ENCODE measurements at places on chromosomes 6 and 20. TPM values are rescaled to one million over a fixed set of nuclear protein-coding genes. Genes with fewer than 3 reads are reported as not detected.

HLA-DQA1 gene
- not detected for total RNA-seq

NNAT gene
- total RNA-seq, result not detected

TCF21 gene
- total RNA-seq, result not detected

ZNF391 gene
- total RNA-seq, result 0.26 TPM

COL19A1 gene
- total RNA-seq, result not detected
